ENCODE measurements at places on chromosomes 3 and 15.
A peak's percentile ranks its signal among the peaks of the same experiment; 100 is the strongest.

DNA sequence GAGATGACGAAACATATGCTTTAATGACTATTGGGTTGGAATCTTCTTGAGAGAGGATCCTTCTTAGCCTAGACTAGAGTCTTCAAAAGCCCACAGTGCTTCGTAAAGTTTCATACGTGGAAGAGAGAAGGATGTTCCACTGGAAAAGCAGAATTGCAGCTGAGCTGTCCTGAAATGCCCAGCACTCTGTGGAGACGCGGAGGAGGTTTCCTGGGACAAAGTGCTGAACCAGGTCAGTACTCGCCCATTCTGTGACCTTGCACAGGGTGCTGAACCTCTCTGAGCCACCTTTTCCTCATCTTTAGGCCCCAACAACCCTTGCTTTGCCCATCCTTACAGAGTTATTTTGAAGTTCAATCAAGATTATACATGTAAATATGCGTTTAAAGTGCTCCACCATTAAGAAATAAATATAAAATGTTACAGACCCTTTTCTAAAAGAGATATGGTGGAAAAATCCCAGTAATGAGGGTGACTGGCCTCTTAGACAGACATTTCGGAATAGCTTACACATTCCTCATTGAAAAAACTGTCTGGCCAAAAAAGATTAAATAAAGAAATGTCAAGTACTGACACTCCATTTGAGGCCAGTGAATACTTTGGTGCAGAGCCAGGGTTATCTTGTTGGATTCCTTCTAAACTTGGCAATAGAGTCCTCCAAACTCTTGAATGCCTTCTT is 4.2 kb upstream of the MAGEF1 start:
- no peak for DNase-seq

DNA sequence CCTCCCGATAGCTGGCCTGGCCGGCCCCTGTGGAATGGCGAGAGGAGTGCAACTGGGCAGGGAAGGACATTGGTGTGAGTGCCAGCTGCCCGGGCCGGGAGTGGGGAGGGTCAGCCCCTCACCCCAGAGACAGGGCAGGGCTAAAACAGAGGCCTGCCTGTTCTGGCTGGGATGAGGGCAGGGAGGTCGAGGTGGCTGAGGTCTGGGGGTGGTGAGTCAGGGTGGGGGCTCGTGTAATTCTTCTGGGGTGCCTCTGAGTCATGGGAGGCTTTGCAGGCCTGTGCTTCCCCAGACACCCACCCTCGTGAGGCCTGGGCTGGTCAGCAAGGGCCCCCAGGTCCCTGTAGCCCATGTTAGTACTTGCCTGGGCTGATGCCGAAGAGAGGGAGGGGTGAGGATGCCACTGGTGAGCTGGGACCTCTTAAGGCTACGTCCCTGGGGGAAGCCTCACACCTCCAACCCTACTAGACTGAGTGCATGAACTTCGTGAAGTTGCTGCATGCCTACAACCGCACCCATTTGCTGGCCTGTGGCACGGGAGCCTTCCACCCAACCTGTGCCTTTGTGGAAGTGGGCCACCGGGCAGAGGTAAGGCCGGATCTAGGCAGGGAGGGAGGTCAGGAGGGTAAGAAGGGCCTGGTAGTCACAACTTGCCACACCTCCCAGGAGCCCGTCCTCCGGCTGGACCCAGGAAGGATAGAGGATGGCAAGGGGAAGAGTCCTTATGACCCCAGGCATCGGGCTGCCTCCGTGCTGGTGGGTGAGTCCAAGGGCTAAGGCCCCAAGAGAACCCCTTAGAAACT is 1.7 kb downstream of the SEMA3B start:
- DNase-seq, result no peak

- DNase-seq, result no peak
Observed at GRCh38 chr3:159185443-159186050, 383.7 kb downstream of the MFSD1 start.

DNA sequence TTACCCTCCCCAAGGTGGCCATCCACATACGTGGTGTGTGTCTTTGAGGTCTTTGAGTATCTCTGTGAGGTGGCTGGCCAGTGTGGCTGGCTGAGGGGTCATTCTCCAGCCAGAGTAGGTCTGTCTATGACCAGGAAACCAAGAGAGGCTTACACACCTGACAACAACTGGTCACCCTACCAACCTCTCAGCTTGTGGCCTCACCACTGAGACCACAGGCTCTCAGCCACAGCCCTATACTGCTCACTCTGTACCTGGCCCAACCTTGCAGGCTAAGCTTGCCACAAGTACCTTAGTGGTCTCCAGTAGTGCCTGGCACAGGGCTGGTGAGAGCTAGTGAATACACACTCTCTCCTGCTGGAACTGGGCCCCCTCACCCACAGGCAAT is 5.1 kb downstream of the HEMK1 start:
- DNase-seq, result no peak

DNA sequence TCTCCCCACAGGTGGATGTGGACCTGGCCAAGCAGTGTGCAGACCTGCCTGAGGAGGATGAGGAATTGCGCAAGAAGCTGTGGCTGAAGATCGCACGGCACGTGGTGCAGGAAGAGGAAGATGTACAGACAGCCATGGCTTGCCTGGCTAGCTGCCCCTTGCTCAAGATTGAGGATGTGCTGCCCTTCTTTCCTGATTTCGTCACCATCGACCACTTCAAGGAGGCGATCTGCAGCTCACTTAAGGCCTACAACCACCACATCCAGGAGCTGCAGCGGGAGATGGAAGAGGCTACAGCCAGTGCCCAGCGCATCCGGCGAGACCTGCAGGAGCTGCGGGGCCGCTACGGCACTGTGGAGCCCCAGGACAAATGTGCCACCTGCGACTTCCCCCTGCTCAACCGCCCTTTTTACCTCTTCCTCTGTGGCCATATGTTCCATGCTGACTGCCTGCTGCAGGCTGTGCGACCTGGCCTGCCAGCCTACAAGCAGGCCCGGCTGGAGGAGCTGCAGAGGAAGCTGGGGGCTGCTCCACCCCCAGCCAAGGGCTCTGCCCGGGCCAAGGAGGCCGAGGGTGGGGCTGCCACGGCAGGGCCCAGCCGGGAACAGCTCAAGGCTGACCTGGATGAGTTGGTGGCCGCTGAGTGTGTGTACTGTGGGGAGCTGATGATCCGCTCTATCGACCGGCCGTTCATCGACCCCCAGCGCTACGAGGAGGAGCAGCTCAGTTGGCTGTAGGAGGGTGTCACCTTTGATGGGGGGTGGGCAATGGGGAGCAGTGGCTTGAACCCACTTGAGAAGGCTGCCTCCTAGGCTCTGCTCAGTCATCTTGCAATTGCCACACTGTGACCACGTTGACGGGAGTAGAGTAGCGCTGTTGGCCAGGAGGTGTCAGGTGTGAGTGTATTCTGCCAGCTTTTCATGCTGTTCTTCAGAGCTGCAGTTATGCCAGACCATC is 8.6 kb downstream of the VPS18 start:
- DNase-seq, result no peak

DNA sequence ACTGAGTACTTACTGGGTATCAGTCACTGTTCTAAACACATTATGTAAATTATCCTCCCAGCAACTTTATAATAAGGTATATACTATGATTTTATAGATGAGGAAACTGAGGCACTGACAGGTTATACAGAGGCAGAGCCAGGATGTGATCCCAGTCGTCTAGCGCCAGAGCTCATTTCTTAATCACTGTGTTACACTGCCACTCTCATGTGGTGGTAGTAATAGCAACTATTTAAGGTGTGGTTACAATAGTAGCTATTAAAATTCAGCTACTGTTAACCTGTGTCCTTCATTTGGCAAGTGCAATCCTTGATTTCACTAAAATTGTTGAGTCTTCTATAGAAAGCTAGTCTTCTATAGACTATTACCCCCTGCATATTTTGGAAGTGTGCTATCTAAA is 43.1 kb upstream of the TRPC1 start:
- DNase-seq, result no peak

- DNase-seq, result no peak
Observed at GRCh38 chr15:60373327-60373726, 24.5 kb downstream of the ANXA2 start.

GRCh38 chr3:64240396-64240795 is 15.1 kb upstream of the PRICKLE2 start:
- no peak for DNase-seq

DNA sequence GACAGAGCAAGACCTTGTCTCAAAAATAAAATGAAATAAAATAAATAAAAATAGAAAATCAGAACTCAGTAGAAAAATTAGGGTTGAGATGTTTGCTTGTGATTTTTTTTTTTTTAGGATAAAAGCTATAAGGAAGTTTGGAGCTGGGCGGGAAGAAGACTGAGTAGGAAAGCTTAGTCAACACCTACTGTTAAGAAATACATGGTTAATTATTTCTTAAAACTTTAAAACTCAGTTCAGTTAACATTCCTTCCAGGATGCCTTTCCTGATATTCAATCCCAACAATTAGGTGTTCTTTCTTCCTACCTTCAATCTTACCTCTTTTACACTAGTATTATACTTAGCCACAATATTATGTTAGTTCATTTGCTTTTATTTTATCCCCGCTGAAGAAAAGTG is 246.2 kb downstream of the LSAMP start:
- no peak for DNase-seq

GRCh38 chr3:35739181-35739809 is 100.0 kb downstream of the ARPP21 start:
- no peak for DNase-seq

DNA sequence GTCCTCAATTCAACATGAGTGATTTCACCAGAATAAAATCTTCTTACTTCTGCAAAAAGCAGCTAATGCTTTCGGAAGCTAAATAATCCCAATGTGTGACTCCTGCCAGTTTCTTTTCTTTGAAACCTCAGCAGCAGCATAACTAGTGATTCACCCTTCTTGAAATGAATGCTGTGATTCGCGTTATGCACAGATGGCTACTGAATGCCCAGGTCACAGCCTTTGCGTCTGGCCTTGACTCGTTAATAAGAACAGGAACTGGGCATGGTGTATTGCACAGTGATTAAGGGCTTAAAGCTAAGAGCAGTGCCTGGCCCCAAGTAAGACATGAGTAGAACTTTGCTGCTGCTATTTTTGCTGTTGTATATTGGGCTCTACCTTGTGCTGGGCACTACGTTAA is 19.0 kb downstream of the CGNL1 start:
- no peak for DNase-seq

GRCh38 chr3:96434651-96435050 is 379.7 kb upstream of the EPHA6 start:
- DNase-seq, result no peak

DNA sequence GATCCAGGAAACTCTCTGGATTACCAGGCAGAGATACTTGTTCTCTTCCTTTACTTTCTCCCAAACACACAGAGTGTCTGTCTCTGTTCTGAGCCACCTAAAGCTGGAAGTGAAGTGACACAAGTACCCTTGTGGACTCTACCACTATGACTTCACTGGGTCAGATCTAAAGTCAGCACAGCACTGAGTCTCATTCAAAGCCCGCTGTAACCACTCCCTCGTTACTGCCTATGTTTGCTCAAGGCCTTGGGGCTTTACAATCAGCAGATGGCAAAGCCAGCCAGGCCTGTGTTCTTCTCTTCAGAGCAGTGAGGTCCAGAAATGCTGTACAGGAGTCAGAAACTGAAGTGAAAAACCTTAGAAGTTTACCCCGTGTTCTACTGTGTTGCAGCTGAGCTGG is 588.3 kb upstream of the SEMA6D start:
- no peak for DNase-seq

GRCh38 chr3:138438896-138439295 is 4.5 kb downstream of the ESYT3 start:
- DNase-seq, result no peak

GRCh38 chr3:150116196-150116595 is 145.5 kb upstream of the PFN2 start:
- DNase-seq, result no peak

DNA sequence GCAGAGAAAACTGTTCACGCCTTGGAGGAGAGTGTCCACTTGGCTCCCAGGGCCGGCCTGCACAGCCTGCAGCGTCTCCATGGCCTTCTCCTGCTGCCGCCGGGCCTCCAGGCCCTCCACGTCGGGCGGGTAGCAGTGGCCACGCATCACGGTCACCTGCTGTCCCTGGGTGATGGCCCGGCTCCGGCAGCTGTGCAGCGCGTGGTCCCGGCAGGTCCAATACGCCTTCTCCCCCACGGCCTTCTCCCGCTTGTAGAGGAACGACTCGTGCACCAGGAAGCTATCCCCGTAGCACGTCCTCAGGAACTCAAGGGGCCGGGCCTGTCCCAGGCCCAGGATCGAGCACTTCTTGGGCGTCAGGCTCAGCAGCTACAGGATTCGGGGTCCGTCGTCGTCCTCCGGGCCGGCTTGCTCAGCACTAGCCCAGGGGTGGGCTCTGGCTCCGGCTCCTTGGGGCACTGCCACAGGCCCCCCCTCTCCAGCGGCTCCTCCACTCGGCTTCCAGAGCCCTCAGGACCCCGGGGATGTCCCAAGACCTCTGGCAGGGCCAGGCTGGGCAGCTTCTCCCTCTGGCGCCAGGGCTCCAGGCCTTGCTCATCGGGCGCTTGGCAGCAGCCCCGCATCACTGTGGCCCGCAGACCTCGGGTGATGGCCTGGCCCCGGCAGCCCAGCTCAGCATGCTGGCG is 83.6 kb upstream of the FXR1 start:
- DNase-seq, result no peak

DNA sequence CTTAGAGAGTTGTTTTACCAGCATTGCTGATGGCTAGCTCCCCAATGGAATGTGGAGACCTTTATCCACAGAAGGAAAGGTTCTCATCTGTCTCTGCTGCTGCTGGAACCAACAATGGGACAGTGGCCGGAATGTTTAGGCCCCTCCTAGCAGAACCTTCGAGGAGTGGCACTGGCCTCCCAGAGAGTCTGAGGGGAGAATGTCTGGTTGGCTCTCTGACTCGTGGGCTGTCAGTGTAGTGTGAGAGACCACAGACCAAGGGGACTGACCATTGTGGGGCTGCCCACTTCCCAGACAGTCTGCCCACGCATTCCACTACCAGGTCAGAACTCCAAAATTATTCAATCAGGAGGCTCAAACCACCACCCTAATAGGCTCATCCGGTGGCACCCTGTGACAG is 5.1 kb downstream of the RASL12 start:
- DNase-seq, result no peak

DNA sequence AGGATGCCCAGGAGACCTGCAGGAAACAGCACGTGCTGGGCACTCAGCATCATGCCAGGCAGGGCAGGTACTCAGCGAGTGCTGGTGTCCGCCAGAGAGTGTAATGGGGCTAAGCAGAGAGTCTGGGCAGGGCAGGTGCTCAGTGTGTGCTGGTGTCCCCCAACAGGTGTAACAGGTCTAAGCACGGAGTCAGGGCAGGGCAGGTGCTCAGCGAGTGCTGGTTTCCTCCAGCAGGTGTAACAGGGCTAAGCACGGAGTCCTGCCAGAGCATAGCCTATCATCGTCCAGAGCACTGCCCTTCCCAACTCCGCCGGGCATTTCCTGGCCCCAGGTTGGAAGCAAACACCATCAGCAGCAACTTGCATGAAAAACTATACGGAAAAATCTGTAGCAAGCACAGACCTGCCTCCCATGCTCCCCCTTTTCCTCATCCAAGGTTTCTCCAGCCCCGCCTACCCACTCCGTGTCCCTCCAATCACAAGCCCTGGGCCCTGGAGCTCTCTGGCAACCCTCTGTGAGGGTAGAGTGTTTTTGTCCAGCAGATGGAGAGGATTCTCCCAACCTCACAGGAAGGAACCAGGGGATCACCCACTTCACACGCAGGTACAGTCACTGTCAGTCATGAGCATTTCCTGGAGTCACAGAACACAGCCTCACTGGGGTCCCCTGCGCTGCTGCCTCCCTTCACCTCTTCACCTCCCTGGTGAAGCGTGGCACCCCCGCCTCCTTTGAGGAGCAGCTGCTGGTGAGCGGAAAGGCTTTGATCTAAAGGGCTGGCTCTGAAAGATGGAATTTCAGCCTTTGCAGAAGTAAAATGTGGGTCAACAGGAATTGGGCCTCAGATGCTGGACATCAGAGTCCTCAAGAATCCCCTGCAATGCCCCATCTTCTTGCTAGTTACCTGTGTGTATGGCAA is 302.5 kb downstream of the OCA2 start:
- peak; percentile 34 for DNase-seq

All from NCI-H187 (cell line).